B cell (primary cell): ENCODE measurements at places on chromosomes 1 and 21.
A peak's percentile ranks its signal among the peaks of the same experiment; 100 is the strongest.

GRCh38 chr1:107140703-107141490 lies at the start of gene NTNG1:
NTNG1 (plus strand) TSS chr1:107141039.
- DNase-seq, result peak; percentile 81

- peak; percentile 69 for DNase-seq
Measured at GRCh38 chr1:19643602-19644394, at the start of gene NBL1. NBL1 (plus strand) TSS chr1:19644311; CDS start chr1:19655031, 10,720 bp downstream.

DNA sequence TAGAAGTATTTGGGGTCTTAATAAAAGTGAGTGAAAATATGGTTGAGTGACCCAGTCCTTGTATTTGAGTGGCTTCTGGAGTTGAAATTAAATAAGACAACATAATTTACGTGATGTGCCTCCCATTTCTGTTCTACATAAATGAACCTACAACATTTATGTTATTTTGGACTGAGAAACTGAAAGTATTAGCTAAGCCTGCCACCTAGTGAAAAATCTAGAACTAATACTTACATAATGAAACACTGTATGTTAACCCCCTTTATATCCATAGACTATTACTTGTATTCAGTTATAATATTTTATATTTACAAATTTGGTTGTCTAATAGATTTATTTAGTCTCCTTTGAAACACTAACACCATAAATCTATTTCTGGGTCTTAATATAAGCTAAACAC lies 298.9 kb downstream of the KCNT2 start:
- no peak for DNase-seq

GRCh38 chr1:206419783-206420182 lies 50.5 kb upstream of the IKBKE start:
- DNase-seq, result no peak
